Activated CD8-positive, alpha-beta memory T cell treated with anti-CD3 and anti-CD28 coated beads for 1 hour (primary cell): ENCODE measurements at places on chromosomes 3 and 15.

DNA sequence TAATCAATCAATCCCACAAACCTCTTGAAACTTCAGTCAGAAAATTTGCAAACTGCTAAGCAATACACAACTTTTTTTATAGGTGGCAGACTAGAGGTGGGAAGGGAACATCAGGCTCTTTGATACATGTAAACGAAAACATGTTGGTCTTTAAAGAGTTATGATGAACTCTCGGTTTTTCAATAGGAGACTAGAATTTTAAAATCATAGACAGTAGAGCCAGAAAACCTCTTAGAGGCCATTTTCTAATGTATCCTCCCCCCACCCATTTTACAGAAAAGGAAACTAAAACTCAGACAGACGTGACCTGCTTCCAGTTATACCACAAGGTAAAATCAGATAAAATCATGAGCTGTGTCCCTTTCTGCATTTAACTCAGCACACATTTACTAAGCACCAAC is 179.1 kb upstream of the LPP start:
- DNase-seq = no peak

GRCh38 chr3:53719796-53720195 is 126.4 kb downstream of the CHDH start:
- DNase-seq = no peak

GRCh38 chr15:78149805-78150751 is 916 bp downstream of the IDH3A start:
- DNase-seq = no peak

DNA sequence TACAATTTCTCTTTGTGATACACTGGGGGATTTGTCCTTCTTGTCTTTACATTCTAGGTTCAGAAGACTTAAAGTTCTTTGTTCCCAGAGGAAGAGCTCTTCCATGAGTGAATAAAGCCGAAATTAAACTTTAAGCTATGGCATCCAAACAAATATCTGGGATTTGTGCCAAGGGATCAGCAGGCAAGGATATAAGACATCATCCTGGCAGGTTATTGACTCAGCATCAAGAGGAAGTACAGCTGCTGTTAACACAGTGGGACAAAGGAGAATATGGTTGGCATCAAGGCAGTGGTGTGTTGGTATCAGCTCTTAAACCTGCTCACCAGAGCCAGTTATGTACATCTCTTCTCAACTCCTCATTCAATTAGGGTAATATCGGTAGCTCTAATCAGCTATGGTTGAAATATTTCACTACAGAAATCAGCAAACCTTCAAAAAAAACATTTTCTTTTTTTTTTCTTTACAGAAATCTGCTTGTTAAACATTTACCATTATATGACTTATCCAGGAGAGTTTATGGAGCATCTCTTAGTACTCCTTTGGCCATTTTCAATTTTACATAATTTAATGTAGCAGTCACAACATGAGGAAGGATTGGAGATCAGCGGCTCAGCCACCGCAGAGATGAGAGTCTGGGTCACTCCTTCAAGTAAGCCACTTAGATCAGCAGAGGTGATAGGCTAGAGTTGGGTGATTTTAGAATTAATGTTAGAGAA is 1198.6 kb upstream of the EPHA6 start:
- DNase-seq = no peak

GRCh38 chr15:98854496-98854895 is 153.1 kb downstream of the PGPEP1L start:
- DNase-seq = no peak

- DNase-seq = no peak
Observed at GRCh38 chr3:165196577-165197480, 645 bp upstream of the SLITRK3 start.
